ENCODE measurements at places on chromosomes 6 and 20. TPM values are rescaled to one million over a fixed set of nuclear protein-coding genes. Genes with fewer than 3 reads are reported as not detected.
A peak's percentile ranks its signal among the peaks of the same experiment; 100 is the strongest.

- H3K27ac ChIP-seq, result peak overlapping the region; percentile 31
- no peaks in the 10 kb centered on the region for H3K27me3 ChIP-seq
- H3K4me1 ChIP-seq, result peaks cover 8% of the 10 kb centered on the region
- H3K4me3 ChIP-seq, result no peak overlapping the region
These were observed 27.9 kb downstream of the SDCBP2 start for GRCh38 chr20:1301031-1301529.

RNF144B gene
- 2.8 TPM for total RNA-seq

GRCh38 chr6:71489736-71490135 is 201.1 kb downstream of the OGFRL1 start:
- DNase-seq, result peak; percentile 90
- H3K36me3 ChIP-seq, result no peaks in the 10 kb centered on the region
- H3K27ac ChIP-seq, result no peak overlapping the region
- H3K27me3 ChIP-seq, result no peaks in the 10 kb centered on the region

DLK2 gene
- 0.90 TPM for total RNA-seq

- peak; percentile 29 for DNase-seq
- H3K27me3 ChIP-seq, result no peaks in the 10 kb centered on the region
- no peak overlapping the region for H3K27ac ChIP-seq
These were observed 164.1 kb downstream of the FRK start for GRCh38 chr6:115896538-115897129.

GHRH gene
- not detected for total RNA-seq

GRCh38 chr20:39108746-39109145 is 146.6 kb downstream of the DHX35 start:
- no peaks in the 10 kb centered on the region for H3K4me1 ChIP-seq
- H3K27ac ChIP-seq, result no peak overlapping the region
- peaks cover 7% of the 10 kb centered on the region for H3K27me3 ChIP-seq
- peak; percentile 27 for DNase-seq
- H3K36me3 ChIP-seq, result no peaks in the 10 kb centered on the region

HLA-DRB5 gene
- total RNA-seq, result not detected

GRCh38 chr6:37484786-37485170 is 14.9 kb downstream of the CCDC167 start:
- H3K27me3 ChIP-seq, result no peaks in the 10 kb centered on the region
- no peaks in the 10 kb centered on the region for H3K4me1 ChIP-seq
- H3K4me3 ChIP-seq, result no peak overlapping the region
- DNase-seq, result no peak

- H3K36me3 ChIP-seq, result no peaks in the 10 kb centered on the region
- DNase-seq, result no peak
- no peak overlapping the region for H3K27ac ChIP-seq
These were observed 91.5 kb upstream of the MLN start for GRCh38 chr6:33895296-33895695.

- H3K4me1 ChIP-seq, result no peaks in the 10 kb centered on the region
- H3K27me3 ChIP-seq, result no peaks in the 10 kb centered on the region
- peak overlapping the region; percentile 60 for H3K4me3 ChIP-seq
- H3K36me3 ChIP-seq, result no peaks in the 10 kb centered on the region
- peak; percentile 98 for DNase-seq
These were observed 1.5 kb upstream of the STXBP5 start for GRCh38 chr6:147202516-147203310.

OPRL1 gene
- 0.36 TPM for total RNA-seq

DNA sequence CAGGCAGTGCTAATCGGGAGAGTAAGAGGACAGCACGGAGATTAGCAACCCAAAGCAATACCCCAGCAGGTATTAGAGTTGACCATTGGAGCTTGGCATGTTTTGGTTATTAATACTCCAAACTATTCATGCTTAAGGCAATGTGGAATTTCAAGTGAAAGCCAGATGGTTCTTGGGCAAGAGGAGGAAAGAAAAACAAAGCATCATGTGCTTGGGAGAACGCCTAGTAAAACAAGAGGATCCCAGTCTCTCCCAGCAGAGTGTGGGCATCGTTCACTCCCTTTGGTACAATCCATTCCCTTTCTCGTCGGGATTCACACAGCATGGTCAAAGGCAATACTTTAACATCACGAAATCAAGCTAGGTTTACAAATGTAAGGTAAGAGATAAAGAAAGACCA is 349.8 kb downstream of the PRKN start:
- no peaks in the 10 kb centered on the region for H3K4me1 ChIP-seq
- H3K27ac ChIP-seq, result no peak overlapping the region
- DNase-seq, result no peak
- no peak overlapping the region for H3K4me3 ChIP-seq
- H3K36me3 ChIP-seq, result no peaks in the 10 kb centered on the region

FUT9 gene
- not detected for total RNA-seq

DNA sequence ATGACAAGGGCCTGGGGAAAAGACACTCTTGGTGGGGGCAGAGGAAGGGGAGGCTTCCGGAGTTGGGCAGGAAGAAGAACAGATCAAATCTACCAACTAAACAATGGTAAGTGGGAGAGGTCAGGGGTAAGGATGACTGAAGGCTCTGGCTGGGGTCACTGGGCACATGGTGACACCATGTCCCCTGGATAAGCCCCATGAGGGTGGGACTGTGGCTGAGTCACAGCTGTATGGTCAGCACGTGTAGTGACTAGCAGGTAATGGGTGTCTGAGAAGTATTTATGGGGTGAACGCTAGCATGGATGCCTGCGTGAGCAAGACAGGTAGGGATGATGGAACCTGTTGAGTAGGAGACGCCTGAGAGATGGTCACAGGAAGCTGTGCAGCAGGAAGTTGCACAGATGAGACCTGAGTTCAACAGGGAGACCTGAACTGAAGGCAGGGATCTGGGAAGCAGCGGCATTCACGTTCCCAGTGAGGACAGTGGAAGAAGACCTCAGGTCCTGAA is 64.5 kb upstream of the SNX9 start:
- no peak overlapping the region for H3K27ac ChIP-seq
- H3K4me3 ChIP-seq, result no peak overlapping the region
- DNase-seq, result no peak
- H3K36me3 ChIP-seq, result no peaks in the 10 kb centered on the region
- H3K4me1 ChIP-seq, result peaks cover 26% of the 10 kb centered on the region

HTR1E gene
- not detected for total RNA-seq

DNA sequence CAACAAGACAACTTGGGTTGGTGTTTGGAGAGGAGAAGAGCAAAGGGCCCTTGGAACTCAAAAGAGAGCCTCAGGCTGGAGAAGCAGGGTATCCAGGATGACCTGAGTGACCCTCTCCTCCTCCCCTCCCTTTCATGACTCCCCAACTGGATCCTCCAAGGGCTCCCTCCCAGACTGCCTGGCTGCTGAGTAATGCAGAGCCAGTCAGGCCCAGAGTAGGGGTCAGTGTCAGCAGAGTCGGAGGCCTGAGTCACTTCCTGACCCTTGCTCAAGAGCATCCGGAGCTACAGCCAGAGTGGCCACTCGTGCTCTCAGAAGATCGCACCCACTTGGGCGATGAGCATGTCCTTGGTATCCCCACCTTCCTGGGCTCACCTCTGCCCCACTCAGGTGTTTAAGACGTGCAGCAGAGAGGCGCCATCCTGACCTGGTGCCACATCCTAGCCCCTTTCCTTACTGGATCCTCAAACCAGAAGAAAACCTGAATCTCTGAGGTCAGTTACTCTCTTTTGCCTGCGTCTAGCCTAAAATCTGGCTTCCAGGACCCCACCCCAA is 2.8 kb upstream of the MAPK13 start:
- H3K36me3 ChIP-seq, result no peaks in the 10 kb centered on the region
- H3K4me3 ChIP-seq, result no peak overlapping the region
- DNase-seq, result peak; percentile 91
- H3K27me3 ChIP-seq, result no peaks in the 10 kb centered on the region

HLA-DQB2 gene
- not detected for total RNA-seq

MAP7 gene
- total RNA-seq, result 0.36 TPM

ZSCAN23 gene
- 5.3 TPM for total RNA-seq

GRCh38 chr6:42079941-42080464 is 29.7 kb downstream of the TAF8 start:
- H3K27me3 ChIP-seq, result no peaks in the 10 kb centered on the region
- H3K36me3 ChIP-seq, result peaks cover 29% of the 10 kb centered on the region
- no peak overlapping the region for H3K27ac ChIP-seq
- no peak for DNase-seq
- H3K4me1 ChIP-seq, result no peaks in the 10 kb centered on the region
- H3K4me3 ChIP-seq, result no peak overlapping the region

- H3K4me3 ChIP-seq, result no peak overlapping the region
- no peaks in the 10 kb centered on the region for H3K4me1 ChIP-seq
- DNase-seq, result no peak
These were observed 702.9 kb upstream of the POU3F2 start for GRCh38 chr6:98131290-98131990.

ESR1 gene
- not detected for total RNA-seq

GRCh38 chr6:132731086-132731485 is 17.2 kb upstream of the VNN1 start:
- DNase-seq, result peak; percentile 55
- no peak overlapping the region for H3K4me3 ChIP-seq
- H3K27me3 ChIP-seq, result no peaks in the 10 kb centered on the region
- no peaks in the 10 kb centered on the region for H3K36me3 ChIP-seq
- no peak overlapping the region for H3K27ac ChIP-seq
- H3K4me1 ChIP-seq, result peaks cover 18% of the 10 kb centered on the region

DNA sequence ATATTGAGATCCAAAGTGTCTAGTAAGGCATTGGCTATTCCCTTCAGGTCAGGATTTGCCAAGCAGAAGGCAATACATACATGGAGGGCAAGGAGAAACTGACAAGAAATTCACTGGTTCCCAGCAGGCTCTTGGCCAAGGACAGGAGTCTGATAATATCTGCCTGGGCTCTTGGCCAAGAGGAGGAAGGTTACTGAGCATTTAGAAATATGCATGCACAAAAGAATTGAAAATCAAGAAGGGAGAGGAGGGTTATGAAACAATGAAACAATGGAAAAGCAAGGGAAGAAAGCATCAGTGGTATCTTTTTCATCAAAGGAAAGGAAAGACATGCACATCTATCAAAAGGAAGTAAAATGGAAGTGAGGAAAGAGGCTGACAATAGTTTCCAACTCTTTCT is 42.4 kb downstream of the ARHGAP18 start:
- no peak overlapping the region for H3K4me3 ChIP-seq
- H3K27ac ChIP-seq, result no peak overlapping the region
- peak; percentile 50 for DNase-seq

OXT gene
- not detected for total RNA-seq

CST8 gene
- total RNA-seq, result not detected

KCNB1 gene
- not detected for total RNA-seq

CLDN20 gene
- total RNA-seq, result not detected

DNA sequence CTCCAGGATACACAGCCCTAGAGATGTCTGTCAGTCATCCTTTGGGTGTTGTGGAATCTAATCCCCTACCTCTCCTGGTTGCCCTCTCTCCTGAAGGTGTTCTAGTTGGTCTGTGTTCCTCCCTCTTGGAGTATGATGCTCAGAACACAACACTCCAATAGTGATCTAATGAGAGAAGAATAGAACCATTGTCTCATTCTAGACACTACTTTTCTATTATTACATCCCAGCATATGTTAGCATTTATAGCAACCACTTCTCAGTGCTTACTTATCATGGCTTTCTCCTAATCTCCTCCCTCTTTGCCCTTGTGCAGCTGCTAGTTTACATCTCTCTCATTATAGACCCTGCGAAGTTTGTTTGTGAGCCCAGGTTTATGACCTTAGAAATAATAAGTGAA is 109.0 kb downstream of the UNC5CL start:
- peaks cover 8% of the 10 kb centered on the region for H3K27me3 ChIP-seq
- H3K4me1 ChIP-seq, result peaks cover 10% of the 10 kb centered on the region
- no peak overlapping the region for H3K4me3 ChIP-seq
- H3K36me3 ChIP-seq, result no peaks in the 10 kb centered on the region
- no peak overlapping the region for H3K27ac ChIP-seq

DNA sequence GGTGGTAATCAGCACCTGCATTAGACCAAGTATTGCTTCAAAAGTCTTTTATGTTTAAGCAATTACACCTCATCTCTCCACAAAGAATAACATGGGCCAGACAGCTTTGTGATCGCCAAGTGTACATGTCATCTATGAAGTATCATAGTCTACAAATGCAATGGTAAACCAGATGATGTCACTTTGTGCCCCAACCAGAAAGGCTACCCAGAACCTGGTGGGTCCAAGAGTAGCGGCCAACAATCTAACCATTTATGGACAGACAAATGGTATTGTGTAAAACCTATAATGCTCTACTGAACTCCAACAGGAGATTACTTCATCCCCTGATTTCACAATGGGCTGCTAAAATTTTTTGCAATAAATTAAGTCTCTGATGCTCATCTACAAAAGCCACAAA is 295.9 kb downstream of the GMDS start:
- H3K4me3 ChIP-seq, result no peak overlapping the region
- peaks cover 2% of the 10 kb centered on the region for H3K4me1 ChIP-seq
- peak; percentile 28 for DNase-seq
- no peaks in the 10 kb centered on the region for H3K36me3 ChIP-seq

DNA sequence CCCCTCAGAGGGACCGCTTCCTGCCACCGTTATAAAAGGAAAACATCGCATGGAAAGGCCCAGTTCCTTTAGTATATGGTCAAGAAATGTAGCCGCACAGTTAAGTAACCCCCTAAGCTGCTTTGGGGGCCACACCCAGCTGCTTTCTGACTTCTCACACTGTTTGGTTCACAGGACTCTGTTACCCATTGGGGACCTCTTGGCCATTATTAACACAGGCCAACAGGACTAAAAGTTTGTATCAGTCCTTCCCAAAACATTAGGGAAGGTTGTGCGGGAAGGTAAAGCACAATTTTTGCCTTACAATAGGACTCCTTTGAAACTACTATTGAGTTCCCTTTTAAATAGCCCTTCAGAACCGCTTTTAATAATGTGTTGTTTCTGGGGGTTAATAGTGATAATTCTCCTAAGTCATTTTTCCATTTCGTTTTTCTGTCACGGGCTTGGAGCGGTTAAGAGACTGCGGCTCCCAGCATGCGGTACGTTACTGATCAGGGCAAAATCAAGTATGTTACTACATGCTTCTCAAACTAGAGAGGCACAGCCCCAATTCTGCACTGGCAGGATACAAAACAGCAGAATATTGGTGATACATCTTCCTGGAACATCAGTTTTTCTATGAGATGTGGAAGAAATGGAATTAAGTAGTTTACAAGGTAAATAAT is 668 bp upstream of the RPP40 start:
- H3K36me3 ChIP-seq, result peaks cover 5% of the 10 kb centered on the region
- H3K27me3 ChIP-seq, result no peaks in the 10 kb centered on the region
- H3K4me3 ChIP-seq, result peak overlapping the region; percentile 87
- H3K27ac ChIP-seq, result peak overlapping the region; percentile 95
- DNase-seq, result no peak

GRCh38 chr6:435441-436307 is 44.1 kb downstream of the IRF4 start:
- DNase-seq, result no peak
- no peaks in the 10 kb centered on the region for H3K36me3 ChIP-seq
- peaks cover 3% of the 10 kb centered on the region for H3K4me1 ChIP-seq
- H3K27ac ChIP-seq, result no peak overlapping the region
- H3K4me3 ChIP-seq, result no peak overlapping the region
- H3K27me3 ChIP-seq, result peaks cover 28% of the 10 kb centered on the region
